Activated CD4-positive, alpha-beta T cell treated with anti-CD3 and anti-CD28 coated beads, Interleukin-2, amount 10 ng/mL, durations not matched to agents 24 days and 14 days (primary cell): ENCODE measurements at places on chromosomes 3 and 15. TPM values are rescaled to one million over a fixed set of nuclear protein-coding genes. Genes with fewer than 3 reads are reported as not detected.

DNA sequence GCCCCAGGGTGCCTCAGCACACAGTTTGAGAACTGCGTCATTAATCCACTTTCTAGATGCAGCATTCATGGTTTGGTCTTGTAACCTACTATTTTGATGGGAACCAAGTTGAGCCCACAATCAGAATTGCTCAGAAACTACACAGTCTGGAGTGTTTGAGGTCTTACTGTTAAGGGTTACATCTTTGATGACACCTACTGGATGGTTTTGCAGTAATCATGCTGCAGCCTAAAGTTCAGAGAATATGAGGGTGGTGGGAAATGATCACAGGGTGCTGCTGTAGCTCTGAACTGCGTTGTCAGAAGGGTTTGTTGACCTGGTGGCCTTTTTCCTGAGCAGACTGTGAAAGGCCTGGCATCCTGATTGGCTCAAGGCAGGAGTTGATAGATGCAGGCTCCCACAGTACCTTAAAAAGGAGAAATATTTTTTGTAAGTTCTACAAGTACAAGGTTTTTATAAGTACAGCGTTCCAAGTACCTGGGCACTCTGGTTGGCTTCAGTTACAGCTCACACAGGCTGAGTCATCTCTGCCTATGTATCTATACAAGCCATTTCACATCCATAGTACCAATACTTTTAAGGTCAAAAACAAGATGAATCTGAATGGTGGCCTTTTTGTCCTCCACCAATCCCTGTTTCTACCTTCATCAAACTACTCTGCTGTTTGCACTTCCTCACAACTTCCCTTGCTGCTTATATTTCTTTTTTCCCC, 60.5 kb upstream of the ACKR4 start:
- no peak for DNase-seq

DNA sequence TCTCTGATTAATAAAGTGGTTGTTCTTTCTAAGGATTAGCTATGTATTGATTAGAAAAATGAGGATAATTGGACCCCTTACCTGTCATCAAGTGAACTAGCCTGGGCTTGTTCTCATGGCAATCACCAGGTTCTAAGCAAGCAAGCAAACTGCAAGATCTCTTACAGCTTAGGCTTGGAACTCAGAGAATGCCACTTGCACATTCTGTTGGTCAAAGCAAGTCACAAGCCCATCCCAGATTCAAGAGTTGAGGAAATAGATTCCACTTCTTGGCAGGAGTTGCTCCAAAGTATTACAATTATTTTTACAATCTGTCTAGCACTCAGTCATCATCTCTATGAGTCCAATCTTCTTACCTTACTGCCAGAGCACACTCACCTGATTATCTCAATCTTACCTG, 180.3 kb downstream of the SYNPR start:
- no peak for DNase-seq

DNA sequence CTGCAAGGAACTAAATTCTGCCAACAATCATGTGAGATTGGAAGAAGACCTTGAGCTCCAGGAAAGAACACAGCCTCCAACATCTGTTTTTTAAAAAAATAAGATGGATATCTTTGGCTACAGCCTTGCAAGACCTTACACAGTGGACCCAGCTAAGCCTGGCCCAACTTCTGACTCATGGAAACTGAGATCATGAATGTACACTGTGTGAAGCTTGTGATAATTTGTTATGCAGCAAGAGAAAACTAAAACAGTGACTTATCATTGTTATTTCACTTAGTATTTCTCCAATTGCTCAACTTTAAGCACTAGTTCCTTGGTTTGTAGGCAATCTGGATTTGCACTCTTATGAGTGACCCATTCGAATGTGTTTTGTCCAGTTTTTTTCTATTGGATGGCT, 29.3 kb downstream of the SHQ1 start:
- DNase-seq = no peak

Gene DAZL
- total RNA-seq = 0.07 and 0.19 TPM in 2 replicates
